ENCODE measurements at places on chromosomes 2 and 18.
A peak's percentile ranks its signal among the peaks of the same experiment; 100 is the strongest.

DNA sequence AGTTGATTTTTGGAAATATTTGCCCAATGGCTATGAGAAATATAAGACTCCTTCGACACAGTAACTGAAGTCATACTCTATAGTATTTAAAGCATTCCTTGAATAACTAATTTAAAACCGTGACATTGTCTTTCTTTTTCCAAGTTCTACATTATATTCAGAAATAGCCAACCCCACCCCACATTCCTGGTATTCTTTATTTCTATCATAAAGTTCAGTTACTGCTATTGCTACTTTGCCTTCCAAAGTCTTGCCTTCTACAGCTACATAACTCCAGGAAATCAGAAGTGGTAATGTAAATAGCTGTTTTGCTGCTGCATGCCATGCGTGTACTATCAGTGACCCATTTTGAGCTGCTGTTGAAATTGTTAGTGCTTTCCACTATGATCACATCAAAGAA, 45.1 kb upstream of the SETBP1 start:
- DNase-seq, result no peak

DNA sequence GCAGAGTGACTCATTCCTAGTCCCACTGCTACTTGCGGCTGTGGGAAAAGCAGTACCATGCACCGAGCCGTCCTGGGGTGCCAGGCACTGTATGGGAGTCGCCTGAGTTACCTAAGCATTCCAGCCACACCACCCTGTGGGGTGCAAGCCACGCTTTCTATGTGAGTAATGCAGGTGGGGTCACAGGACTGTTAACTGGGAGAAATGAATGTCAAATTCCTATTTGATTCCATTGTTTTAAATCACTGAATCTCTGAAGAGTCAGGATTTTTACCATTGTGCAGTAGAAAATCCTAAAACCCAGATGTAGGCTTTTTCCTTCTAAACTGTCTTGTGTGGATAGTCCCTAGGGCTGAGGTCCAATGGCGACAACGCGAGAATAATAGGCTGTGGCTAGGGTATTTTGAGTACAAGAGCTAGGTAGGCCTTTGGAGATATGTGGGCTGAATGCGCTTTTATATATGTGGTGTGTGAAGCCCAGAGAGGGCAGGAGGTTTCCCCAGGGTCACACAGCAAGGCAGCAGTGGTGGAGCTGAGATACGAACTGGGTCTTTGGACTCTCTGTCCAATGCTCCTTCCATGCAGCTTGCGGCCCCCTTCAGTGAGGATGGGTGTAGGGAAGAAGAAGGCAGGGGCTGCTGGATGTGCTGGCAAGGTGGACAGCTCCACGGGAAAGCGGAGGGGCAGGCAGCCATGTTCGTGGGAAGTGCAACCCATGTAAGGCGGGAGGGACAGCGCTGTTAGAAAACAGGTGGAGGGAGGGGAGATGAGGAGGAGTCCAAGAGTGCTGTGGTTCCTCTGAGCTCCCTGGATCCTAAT, 83.2 kb downstream of the DDX1 start:
- no peak for DNase-seq

DNA sequence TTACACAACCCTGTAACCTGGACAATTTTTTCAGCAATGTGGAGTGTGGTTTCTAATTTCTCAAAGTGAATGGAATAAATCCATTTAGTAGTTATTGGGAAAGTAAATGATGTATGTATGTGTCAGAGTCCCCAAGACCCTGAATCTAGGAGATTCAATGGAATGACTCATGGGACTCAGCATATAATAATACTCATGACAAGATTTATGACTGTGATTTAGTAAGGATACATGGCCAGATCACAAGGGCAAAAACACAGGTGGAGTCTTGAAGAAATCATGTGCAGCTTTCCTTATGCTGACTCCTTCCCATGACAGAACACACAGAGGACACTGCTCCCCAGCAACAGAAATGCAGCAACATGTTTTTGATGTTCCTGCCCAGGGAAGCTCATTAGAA, 1877.7 kb upstream of the LRRTM1 start:
- no peak for DNase-seq

- peak; percentile 58 for DNase-seq
Observed at GRCh38 chr2:71510196-71510807, 56.9 kb downstream of the DYSF start.

- DNase-seq, result no peak
Observed at GRCh38 chr18:434410-434809, 66.1 kb downstream of the COLEC12 start.

DNA sequence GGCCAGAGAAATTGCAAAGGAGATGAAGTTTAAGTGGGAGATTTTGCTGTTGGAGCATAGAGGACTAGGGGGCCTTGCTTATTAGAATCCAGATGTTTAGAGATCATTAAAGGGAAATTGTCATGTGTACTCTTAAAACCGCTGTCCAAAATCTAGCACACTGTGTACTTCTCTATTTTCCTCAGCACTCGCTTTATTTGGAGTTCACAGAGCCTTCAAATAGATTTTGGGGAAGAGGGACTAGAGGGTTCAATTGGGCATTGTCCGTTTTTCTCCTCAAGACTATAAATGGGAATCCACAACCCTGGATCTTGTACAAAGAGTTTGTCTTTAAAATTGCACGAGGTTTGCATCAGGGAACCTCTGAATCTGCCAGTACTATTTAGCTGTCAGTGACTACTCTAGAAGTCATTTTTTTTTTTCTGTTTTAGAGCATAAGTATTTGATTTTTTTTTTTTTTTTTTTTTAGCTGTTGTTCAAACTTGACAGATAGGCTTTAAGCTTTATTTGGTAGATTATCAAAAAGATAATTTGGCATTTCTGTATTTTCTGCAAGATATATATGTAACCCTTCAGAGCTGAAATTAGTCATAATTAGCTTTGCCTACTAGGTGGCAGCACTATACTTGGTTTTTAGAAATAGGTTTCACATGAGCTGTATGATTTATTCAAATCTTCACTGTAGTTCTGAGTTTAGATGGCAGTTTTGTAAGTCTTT, 14.2 kb downstream of the PMS1 start:
- no peak for DNase-seq

GRCh38 chr2:12807907-12808810, 91.4 kb downstream of the TRIB2 start:
- DNase-seq, result no peak

- no peak for DNase-seq
Observed at GRCh38 chr2:241300000-241300399, 15.5 kb downstream of the HDLBP start.

- DNase-seq, result no peak
Observed at GRCh38 chr2:240297256-240298116, 138.0 kb upstream of the GPC1 start.

DNA sequence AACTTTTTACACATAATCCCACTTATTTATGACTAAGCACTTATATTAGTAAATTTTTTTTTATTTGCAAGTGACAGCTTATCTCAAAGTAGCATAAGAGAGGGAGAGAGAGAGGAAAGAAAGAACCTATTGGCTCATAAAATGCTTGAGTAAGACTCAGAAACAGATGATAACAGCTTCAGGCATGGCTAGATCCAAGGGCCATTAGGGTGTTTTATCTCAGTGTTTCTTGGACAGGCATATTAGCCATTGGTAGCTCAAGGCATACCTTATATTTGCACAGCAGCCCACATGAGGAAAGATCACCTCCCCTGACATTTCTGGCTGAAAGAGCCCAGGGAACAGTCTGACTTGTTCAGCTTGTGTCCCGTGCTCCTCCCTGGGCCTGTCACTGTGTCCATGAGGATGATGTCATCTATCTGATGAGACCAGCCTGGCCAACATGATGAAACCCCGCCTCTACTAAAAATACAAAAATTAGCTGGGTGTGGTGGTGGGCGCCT, 64.4 kb downstream of the IL1R2 start:
- no peak for DNase-seq

- no peak for DNase-seq
Observed at GRCh38 chr18:48754993-48755473, 195.7 kb downstream of the SMAD7 start.

DNA sequence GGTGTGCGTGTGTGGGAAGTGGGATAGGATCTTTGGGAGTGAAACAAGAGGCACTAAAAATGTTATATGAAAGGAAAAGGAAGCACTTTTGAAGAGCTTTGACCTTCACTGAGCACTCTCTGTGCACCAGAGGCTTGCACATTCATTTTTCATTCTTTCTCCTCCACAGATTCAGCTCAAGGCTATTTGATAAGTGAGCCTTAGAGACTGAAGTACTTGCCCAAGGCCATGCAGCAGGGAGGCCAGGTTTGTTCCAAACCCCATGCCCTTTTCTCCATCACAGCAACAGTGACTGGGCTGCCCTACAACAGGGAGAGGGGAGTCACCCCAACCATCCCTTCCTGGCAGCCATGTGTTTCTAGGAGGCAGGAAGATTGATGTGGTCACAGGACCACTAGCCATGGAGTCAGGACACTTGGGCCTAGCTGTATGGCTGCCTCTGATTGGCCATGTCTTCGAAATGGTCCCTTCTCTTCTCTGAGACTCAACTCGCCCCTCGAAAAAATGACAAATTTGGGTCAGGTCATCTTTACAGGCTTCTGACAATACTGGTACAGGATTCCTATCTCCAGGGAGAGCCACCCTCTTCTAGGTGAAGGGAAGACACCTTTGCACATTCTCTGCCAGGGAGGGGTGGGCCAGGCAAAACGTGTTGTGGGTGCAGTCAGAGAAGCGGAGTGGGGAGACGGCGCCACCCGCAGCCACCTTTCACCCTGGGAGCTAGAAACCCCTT, 123.5 kb upstream of the MYCN start:
- DNase-seq, result no peak

DNA sequence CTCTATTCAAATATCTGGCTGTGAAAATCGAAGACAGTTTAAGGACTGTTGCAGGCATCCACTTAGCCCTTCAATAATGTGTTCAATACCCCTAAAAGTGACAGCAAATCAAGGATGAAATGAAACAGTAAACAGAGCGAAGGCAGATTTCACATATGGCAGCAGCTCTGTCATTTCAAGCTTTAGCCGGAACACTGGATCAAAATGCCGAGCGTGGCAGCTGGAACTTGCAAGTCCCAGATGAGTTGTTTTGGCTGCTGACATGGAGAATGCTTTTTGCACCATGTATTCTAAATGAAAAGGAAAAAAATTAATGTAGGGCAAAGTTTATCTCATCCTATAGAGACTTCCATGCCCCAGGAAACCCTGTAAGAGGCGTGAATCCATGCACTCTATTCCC, 18.0 kb downstream of the LRRC30 start:
- DNase-seq, result no peak

GRCh38 chr2:29920631-29921559, 491 bp downstream of the ALK start:
- DNase-seq, result no peak

DNA sequence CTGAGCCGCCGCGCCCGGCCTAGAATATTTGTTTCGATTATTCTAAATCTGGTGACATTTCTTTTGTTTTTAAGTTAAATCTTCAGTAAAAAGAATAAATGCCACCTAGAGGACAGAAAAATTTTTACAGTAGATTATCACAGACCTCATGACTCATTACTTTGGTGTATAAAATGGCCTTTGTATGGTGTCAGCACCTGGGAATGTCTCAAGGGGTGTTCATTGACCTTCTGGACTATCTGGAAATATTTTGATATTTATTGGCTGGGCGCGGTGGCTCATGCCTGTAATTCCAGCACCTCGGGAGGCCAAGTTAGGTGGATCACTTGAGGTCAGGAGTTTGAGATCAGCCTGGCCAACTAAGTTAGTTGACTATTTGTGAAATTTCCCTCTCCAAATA, 30.3 kb upstream of the SLC30A6 start:
- no peak for DNase-seq

- DNase-seq, result peak; percentile 45
Observed at GRCh38 chr2:126971481-126972278, 73.0 kb downstream of the TEX51 start.

DNA sequence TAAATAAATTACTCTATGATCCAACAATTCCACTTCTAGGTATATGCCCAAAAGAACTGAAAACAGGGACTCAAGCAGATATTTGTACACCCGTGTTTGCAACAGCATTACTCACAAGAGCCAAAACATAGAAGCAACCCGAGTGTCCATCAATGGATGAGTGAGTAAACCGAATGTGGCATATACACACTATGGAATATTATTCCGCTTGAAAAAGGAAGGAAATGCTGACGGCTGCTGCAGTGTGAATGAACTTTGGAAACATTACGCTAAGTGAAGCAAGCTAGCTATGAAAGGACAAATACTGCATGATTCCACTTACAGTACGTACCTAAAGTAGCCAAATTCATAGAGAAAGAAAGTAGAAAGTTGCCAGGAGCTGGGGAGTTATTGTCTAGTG, 32.2 kb downstream of the MREG start:
- DNase-seq, result no peak

DNA sequence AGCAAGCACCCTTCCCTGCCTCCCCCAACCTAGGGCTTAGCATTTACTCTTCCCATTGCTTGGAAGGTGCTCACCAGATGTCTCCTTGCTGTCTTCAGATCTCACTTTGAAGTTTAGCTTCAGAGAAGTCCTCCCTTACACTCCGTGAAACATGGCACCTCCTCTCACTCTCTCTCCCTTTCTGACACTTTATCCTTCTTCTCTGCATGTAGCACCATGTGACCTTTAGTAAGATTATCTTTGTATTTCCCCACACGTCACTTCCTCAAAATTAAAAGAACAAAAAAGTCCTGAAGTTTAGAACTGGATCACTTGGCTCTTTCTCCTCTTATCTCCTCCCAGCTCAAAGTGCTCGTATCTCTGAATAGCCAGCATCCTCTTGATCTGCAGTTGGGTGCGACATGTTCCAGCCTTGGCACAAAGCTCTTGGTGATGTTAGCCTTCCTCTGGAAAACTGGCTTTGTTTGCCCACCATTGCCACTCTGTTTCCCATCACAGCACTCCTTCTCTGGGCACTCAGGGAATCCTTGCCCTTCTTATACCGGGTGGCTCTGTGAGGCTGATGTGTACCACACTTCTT, 40.6 kb upstream of the EPAS1 start:
- no peak for DNase-seq

- no peak for DNase-seq
Observed at GRCh38 chr18:33201509-33201926, 239.0 kb downstream of the CCDC178 start.

DNA sequence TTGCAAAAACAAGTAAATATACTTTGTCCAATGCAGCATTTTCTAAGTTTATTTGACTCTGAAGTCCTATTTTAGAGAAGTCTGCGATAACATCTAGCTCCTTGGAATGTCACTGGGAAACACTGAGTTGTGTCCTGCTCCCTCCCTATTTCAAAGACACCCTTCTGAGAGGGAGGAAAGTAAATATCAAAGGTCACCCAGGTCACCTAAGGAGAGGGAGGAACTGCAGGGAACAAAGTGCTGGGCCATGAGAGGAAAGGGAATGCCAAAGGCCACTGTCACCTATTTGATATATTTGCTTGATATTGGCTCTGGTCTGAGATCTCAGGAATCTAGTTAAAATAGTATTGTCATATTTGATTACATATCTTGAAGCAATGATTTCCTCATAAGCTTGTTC, 201.3 kb downstream of the GCA start:
- DNase-seq, result no peak

GRCh38 chr2:118925981-118926380, 16.0 kb upstream of the MARCO start:
- no peak for DNase-seq

GRCh38 chr18:76131738-76132137, 363.3 kb downstream of the ZNF516 start:
- no peak for DNase-seq

GRCh38 chr2:120910956-120911951, 175.6 kb downstream of the GLI2 start:
- no peak for DNase-seq

Data from stimulated activated CD4-positive, alpha-beta T cell treated with anti-CD3 and anti-CD28 coated beads, Interleukin-15, amount 100 ng/mL, for 1 hour (primary cell).